ENCODE measurements at places on chromosomes 13 and 19.
A peak's percentile ranks its signal among the peaks of the same experiment; 100 is the strongest.

GRCh38 chr13:75194717-75195462 is 287.1 kb downstream of the TBC1D4 start:
- DNase-seq: no peak

DNA sequence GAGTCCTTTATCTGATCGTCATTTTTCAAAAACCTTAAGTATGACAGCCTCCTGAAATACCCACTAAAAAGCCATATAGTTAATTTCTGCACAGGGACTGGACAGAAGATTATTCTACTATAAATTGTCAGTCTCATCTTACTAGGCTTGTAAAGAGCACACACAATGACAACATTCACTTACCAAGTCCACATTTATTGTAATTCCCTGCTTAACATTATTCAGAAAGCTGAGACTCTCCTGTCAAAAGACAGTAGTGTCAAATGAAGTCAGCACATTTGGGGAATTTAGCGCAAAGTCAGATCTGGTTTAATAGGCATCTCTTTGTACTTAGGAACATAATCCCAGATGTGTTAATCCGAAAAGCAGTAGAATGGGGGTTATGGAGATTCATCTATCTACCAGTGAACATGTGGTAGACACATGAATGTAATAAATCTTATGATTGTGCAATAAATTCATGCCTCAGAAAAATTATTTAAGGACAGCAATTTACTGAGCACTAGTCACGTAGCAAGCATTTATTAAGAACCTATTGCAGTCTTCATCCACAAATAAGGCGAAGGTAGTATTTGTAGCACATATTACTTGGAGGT is 224.6 kb upstream of the GPC6 start:
- DNase-seq: no peak

- DNase-seq: peak; percentile 59
These were observed 441 bp downstream of the INAFM1 start for GRCh38 chr19:47274891-47275761.

DNA sequence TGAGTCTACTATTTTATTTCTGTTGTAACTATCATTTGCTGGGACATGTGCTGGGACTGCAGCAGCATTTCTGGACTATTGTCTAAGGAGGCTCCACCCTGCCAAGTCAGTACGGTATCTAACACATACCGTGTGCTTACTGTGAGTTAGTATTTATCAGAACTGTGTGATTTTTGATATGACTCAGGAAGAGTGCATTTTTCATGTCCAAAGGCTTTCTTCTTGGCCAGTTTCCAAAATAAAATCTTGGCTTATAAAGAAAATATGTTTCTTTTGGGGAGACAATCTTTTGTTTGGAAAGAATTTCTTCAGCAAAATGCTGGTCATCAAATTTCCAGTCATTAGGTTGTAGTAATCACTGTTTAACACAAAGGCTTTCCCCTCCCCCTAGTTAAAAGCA is 11.6 kb downstream of the PARP4 start:
- no peak for DNase-seq

DNA sequence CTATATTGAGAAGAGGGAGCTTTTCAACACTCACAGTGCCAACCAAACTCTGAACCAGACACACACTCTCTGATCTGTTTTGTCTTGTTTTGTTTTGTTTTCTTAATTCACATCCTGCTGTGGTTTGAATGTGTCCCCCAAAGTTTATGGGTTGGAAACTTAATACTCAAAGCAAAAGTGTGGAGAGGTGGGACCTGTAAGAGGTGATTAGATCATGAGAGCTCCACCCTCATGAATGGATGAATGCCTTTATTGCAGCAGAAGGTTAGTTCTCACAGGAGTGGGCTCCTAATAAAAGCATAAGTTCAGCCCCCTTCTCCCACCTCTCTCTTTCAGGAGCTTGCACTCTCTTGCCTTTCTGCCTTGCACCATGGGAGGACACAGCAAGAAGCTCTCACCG is 957.1 kb downstream of the PCDH9 start:
- DNase-seq: no peak

DNA sequence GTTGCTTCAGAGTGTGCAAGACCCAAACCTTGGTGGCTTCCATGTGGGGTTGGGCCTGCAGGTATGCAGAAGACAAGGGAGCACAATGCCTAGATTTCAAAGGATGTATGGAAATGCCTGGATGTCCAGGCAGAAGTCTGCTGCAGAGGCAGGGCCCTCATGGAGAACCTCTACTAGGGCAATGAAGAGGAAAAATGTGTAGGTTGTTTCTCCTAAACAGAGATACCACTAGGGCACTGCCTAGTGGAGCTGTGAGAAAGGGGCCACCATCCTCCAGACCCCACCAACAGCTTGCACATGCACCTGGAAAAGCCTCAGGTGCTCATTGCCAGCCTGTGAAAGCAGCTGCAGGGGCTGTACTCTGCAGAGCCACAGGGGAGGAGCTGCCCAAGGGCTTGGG is 532.6 kb upstream of the GPC6 start:
- DNase-seq: no peak

GRCh38 chr19:1817553-1818179 is 5.6 kb upstream of the ATP8B3 start:
- DNase-seq: no peak

GRCh38 chr13:42393573-42394360 is 121.8 kb downstream of the AKAP11 start:
- DNase-seq: no peak

DNA sequence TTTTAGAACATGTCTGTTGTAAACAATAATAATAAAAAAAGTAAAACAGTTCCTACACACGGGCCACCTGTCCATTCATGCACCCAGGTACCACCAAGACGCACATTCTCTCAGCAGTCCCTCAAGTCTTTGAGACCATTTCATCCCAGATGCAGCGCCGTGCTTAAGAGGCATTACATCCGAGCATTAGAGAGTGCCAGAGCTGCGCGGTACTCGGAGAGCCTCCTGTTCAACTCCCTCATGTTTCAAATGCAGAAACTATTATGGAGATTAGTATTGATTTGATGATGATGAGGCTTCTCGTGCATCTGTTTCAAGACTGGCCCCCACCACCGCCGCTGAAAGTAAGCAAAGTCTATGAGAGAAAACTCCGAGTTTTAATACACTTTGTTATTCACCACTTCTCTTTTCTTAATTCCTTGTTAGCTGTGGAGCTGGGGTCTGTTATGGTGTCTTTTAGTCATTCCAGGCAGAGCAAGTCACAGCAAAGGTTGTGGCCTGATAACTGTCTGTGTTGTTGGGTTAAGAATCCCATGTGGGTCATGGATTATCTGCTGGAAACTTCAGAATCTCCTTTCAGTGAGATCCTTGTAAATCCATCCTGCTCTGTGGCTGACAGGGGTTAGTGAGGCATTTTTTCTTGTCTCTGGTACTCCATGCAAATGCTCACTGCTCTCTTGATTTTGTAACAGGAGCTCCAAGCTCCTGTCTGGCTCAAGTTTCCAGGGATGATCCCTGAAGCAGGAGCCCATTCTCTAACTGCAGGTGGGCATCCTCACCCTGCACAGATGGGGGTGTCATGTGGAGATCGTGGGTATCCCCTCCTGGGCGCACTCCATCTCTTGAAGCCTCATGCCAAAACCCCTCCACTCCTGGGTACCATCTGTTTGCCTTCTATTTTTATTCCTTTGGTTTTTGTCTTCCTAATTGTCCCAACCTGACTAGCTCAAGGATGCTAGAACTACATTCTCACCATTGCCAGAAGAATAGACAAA is 74.9 kb upstream of the MTIF3 start:
- no peak for DNase-seq

- DNase-seq: peak; percentile 57
These were observed 1.5 kb downstream of the ZNF576 start for GRCh38 chr19:43597876-43598275.

- no peak for DNase-seq
These were observed 42.7 kb downstream of the ADPRHL1 start for GRCh38 chr13:113410472-113411201.

DNA sequence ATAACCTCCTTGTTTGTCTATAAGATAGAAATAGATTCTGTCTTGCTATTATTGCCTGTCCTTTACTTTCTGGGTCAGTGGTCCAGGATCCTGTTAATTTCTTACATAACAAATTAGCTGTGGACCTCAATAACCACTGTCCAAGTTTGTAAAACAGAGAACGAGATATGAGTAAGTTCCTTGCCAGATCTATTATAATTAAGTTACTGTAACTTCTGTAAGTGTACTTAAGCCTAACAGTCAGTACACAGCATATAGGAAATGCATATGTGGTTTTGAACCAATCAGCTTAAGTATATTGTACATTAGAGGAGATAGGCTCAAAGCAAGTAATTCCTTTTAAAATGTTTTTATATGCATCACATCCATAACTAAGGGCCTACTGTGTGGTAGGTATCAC is 34.9 kb downstream of the HTR2A start:
- no peak for DNase-seq

DNA sequence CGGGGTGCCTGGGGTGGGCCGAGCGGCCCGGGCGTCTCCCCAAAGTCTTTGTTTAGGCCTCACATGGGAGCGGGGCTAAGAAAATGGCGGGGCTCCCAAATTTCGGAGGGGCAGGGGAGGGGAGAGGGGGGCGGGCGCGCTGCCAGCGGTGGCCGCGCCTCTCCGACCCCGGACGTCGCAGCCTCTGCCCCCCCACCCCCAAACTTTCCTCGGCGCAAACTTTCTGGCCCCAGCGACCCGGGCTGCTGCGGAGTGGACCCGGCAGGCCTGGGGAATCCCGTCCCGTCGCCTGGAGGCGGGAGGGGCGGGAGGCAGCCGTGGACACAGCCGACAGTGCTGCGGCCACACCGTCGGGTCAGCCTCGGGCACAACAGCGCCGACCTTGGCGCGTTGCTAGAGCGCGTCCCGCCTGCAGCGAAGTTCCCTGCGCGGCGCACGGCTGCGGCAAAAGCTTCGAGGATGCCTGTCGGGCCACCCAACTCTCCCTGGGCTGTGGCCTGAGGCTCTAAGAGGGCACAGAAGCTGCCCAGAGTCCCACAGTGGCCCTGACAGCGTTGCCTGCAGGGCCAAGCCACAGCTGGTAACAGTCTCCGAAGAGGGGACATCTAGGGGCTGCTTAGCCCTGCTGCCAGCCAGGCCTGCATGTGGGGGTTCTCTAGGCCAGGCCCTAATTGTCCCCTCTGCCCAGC is 1.3 kb downstream of the NFIX start:
- no peak for DNase-seq

DNA sequence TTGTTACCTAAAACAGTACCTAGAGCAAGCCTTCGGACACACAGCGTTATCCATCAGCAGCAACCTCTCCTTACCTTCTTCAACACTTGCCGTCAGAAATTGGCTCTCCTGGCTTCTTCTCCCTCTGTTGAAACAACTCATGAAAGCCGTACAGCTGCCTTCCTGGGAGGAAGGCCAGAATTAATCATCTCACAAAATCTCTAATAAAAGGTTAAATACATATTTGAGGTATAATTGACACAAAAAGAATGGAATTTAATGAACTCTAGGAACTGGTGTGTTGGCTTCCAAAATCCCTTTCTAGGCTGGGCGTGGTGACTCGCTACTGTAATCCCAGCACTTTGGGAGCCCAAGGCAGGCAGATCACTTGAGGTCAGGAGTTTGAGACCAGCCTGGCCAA is 37.3 kb upstream of the GTF2F2 start:
- DNase-seq: no peak

GRCh38 chr19:54164369-54165068 is 5.0 kb upstream of the LENG1 start:
- DNase-seq: peak; percentile 45

GRCh38 chr19:16589917-16590316 is 17.7 kb upstream of the SLC35E1 start:
- no peak for DNase-seq

DNA sequence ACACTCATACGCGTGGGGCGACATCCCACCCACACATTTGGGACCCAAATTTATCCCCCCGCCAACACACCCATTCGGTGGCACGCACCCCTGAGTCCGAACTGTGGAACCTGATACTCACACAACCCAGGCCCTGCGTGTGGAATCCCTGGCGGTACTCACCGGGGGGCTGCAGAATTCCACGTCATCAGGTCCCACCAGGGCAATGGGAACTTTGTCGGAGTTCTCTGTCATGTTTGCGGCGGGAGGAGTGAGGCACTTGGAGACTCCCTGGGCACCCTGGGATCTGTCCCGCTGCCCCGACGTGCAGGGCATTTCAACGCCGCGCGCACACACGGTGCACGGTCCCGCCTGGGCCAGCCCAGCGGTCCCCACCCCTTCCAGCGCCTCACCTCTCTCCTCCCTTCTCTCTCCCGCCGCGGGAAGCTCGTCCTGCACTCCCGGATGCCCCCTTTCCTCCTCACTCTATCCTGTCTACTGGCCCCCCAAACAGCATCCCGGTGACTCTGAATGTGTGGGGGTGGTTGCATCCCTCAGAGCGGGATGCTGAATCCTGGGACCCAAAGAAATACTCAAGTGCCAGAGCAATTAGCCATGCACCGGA is at the start of gene CNMD:
Gene CNMD, minus strand, starts transcription at position 353 of the 604 bp plus-strand sequence. Its CDS starts 119 bp downstream, at position 234.
- DNase-seq: no peak

DNA sequence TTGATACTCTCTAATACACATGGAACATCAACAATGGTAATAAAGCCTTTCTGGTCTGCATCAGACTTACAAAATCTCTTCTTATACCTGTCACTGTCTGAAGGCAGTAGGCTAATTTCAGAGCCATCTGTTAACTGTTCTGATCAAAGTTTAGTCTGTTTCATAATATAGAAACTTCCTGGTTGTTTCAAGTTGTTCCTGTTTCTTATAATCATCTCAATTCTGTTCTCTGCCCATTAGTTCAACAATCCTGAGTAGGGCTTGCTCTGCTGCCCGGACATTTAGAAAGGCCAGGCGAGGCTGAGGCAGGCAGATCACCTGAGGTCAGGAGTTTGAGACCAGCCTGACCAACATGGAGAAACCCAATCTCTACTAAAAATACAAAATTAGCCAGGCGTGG is 5.4 kb upstream of the ZSCAN5A start:
- DNase-seq: peak; percentile 45

DNA sequence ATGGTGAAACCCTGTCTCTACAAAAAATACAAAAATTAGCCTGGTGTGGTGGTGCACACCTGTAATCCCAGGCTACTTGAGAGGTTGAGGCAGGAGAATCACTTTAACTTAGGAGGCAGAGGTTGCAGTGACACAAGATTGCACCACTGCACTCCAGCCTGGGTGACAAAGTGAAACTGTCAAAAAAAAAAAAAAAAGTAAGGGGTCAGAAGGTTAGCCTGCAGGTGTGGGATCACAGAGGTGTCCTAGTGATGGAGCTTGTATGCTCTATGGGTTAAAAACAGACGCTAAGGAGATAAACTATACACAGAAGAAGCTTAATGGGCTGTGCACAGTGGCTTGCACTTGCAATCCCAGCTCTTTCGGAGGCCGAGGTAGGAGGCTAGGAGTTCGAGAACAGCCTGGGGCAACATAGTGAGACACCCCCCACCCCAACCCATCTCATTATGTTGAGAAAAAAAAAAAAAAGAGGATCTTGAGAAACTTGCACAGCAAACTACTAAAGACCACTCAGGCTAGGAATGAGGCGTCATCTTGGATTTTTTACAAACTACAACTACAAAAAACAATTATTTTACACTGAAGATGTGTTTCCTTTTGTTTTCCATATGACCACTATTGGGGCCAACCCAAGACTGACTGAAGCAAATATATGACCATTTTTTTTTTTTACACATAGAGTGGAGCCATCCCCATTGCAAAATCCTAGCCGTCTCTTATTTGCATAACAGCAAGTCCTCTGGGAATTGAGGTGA is 7.9 kb downstream of the FOSB start:
- no peak for DNase-seq

- DNase-seq: peak; percentile 73
These were observed 19.0 kb upstream of the ADGRE1 start for GRCh38 chr19:6868351-6868750.

Measured in inflammatory macrophage (primary cell).